ENCODE measurements at places on chromosomes 16 and 17. TPM values are rescaled to one million over a fixed set of nuclear protein-coding genes. Genes with fewer than 3 reads are reported as not detected.

GRCh38 chr16:75927810-75928209 is 201.5 kb upstream of the CPHXL start:
- no peak overlapping the region for H3K4me3 ChIP-seq
- no peaks in the 10 kb centered on the region for H3K27me3 ChIP-seq
- DNase-seq: no peak

- no peak overlapping the region for H3K4me3 ChIP-seq
- H3K4me1 ChIP-seq: no peaks in the 10 kb centered on the region
- no peak overlapping the region for H3K27ac ChIP-seq
- DNase-seq: no peak
- H3K27me3 ChIP-seq: no peaks in the 10 kb centered on the region
Observed at GRCh38 chr17:74525781-74526288, 5.4 kb downstream of the CD300LB start.

DNA sequence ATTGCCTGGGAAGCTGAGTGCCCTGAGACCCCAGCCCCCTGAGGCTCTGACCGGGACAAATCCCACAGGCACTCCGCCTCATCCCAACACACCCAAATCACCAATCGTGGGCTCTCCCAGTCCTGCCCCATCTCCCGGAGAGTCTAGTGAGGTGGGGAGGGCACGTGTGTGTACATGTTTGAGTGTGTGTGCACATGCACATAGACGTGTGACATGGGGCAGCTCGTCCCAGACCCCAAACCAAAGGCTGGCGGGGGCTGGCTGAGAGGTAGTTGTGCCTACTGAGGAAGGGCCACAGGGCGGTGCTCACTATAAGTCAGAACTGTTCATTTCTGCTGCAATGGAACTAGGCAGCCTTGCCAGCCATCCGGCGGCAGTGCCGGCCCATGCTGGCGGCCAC is 8.6 kb downstream of the SNAI3 start:
- no peak overlapping the region for H3K27ac ChIP-seq
- peaks cover 2% of the 10 kb centered on the region for H3K36me3 ChIP-seq
- peaks cover 3% of the 10 kb centered on the region for H3K4me1 ChIP-seq
- no peak overlapping the region for H3K4me3 ChIP-seq
- DNase-seq: no peak

- H3K4me3 ChIP-seq: no peak overlapping the region
- DNase-seq: no peak
- no peak overlapping the region for H3K27ac ChIP-seq
- H3K4me1 ChIP-seq: no peaks in the 10 kb centered on the region
- no peaks in the 10 kb centered on the region for H3K27me3 ChIP-seq
Observed at GRCh38 chr16:47624563-47624962, 163.4 kb downstream of the PHKB start.

- peaks cover 4% of the 10 kb centered on the region for H3K36me3 ChIP-seq
- no peak overlapping the region for H3K27ac ChIP-seq
- peak; percentile 8 for DNase-seq
- H3K4me3 ChIP-seq: peak overlapping the region; percentile 87
Observed at GRCh38 chr17:5467416-5467815, 1.4 kb downstream of the DHX33 start.

- H3K36me3 ChIP-seq: no peaks in the 10 kb centered on the region
- no peaks in the 10 kb centered on the region for H3K27me3 ChIP-seq
- peak overlapping the region; percentile 76 for H3K4me3 ChIP-seq
- peak; percentile 75 for DNase-seq
- peaks cover 27% of the 10 kb centered on the region for H3K4me1 ChIP-seq
Observed at GRCh38 chr17:7483255-7484066, 705 bp upstream of the POLR2A start.

DNA sequence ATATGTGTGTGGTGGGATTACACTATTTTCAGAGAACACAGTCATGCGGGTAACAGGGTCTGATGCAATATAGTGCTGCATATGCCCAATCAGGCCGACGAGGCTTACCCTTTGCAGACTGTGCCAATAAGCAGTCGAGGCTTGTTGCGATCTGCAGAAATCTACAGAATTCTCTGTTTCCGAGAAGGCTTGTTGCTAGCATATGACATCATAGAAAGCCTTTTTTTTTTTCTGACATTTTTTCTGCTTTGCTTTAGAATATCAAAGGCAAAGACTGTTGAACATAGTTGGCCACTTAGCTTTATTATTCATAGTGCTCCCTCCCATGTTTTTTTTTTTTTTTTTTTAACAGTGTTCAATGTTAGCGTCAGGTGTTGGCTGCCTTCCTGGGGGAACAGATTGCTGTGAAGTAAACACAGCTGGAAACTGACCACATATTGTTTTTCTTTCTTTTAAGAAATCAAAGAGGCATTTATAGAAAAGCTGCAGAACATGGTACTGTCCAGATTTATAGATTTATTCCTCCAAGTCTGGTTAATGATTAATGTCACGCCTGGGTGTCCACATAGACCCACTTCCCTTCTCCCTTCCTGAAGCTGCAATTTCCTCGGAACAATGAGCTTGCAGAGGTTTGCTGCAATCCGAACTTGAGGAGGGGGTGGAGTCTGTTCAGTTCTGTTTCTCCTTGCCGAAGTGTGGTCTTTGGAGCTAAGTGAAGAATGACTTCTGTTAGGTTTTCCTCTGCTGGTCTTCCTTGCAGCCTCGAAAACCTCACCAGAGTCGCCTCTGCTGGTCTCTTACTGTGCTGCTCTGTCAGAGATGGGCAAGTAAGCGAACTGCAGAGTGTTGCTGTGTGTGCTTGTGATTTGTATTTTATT is 87.3 kb downstream of the MAP2K6 start:
- H3K36me3 ChIP-seq: no peaks in the 10 kb centered on the region
- H3K27ac ChIP-seq: peak overlapping the region; percentile 21
- H3K4me1 ChIP-seq: peaks cover 12% of the 10 kb centered on the region
- H3K27me3 ChIP-seq: no peaks in the 10 kb centered on the region
- peak; percentile 59 for DNase-seq

- H3K4me3 ChIP-seq: no peak overlapping the region
- H3K27ac ChIP-seq: no peak overlapping the region
- no peaks in the 10 kb centered on the region for H3K36me3 ChIP-seq
Observed at GRCh38 chr17:17924857-17925250, 47.3 kb downstream of the TOM1L2 start.

DNA sequence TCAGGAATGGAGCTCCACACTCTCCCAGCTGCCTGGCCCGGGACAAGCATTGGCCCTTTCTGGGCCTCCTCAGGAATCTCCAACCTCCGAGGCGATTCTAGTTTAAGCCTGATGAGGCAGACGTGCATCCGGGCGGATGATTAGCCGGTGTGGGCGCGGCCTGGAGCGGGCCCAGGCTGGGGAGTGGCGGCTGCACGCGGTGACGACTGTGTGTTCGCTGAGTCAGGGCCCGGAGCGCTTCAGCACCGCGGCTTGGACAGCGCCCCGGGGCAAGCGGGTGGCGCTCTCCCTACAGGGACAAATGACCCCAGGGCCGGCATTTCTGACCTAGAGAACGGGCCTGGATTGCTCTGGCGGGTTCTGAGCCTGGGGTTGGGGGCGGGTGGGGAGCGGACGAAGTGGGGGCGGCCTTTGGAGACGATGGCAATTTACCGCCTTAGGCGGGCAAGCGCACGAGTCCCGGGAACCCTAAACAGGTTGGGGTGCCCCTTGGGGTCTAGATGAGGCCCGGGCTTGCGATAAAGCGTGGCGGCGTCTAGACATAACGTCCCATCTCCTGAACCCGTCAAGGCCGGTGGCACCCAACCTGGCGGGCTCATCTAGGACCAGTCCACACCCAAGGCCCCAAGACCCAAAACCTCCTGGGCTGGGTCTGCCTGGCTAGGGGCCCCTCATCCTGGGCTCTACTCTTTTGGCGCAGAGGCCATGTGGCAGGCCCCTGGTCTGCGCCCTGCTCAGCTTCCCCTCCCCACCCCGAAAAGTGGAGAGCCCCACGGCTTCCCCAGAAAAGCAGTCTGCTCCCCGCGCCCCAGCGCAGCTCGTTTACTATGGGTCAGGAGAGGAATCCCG is 22.3 kb upstream of the ZNHIT3 start:
- H3K27ac ChIP-seq: no peak overlapping the region
- peaks cover 4% of the 10 kb centered on the region for H3K27me3 ChIP-seq
- no peaks in the 10 kb centered on the region for H3K36me3 ChIP-seq
- DNase-seq: peak; percentile 45

- H3K27me3 ChIP-seq: peaks cover 15% of the 10 kb centered on the region
- H3K4me3 ChIP-seq: peak overlapping the region; percentile 21
- peaks cover 3% of the 10 kb centered on the region for H3K4me1 ChIP-seq
- DNase-seq: no peak
- H3K27ac ChIP-seq: no peak overlapping the region
- H3K36me3 ChIP-seq: no peaks in the 10 kb centered on the region
Observed at GRCh38 chr16:4936181-4936990, 562 bp downstream of the PPL start.

GRCh38 chr17:32664936-32665583 is 178.3 kb downstream of the CDK5R1 start:
- H3K36me3 ChIP-seq: no peaks in the 10 kb centered on the region
- H3K4me3 ChIP-seq: no peak overlapping the region
- no peak for DNase-seq
- H3K4me1 ChIP-seq: no peaks in the 10 kb centered on the region

DNA sequence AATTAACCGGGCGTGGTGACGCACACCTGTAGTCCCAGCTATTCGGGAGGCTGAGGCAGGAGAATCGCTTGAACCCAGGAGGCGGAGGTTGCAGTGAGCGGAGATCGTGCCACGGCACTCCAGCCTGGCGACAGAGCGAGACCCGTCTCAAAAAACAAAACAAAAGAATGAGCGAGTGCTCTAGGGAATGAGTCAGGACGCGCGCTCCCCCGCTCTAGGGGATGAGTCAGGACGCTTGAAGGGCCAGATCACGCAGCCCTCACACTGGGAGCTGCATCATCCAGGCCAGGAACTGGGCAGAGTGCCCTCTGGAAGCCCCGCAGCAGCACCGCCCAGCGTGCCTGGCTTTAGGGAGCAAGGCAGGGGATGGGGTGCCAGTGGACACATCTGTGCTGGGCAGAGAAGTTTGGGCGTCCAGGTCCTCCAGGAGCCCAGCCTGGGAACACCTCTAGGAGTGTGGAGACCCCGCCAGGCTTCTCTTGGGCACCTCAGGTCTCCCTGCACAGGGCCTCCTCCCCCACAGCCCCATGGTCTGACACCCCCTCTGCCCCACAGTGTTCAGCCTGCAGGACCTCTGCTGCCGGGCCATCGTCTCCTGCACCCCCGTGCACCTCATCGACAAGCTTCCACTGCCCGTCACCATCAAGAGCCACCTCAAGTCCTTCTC is 3.9 kb upstream of the WFIKKN1 start:
- no peaks in the 10 kb centered on the region for H3K27me3 ChIP-seq
- no peak overlapping the region for H3K4me3 ChIP-seq
- H3K27ac ChIP-seq: peak overlapping the region; percentile 70
- no peaks in the 10 kb centered on the region for H3K36me3 ChIP-seq

DNA sequence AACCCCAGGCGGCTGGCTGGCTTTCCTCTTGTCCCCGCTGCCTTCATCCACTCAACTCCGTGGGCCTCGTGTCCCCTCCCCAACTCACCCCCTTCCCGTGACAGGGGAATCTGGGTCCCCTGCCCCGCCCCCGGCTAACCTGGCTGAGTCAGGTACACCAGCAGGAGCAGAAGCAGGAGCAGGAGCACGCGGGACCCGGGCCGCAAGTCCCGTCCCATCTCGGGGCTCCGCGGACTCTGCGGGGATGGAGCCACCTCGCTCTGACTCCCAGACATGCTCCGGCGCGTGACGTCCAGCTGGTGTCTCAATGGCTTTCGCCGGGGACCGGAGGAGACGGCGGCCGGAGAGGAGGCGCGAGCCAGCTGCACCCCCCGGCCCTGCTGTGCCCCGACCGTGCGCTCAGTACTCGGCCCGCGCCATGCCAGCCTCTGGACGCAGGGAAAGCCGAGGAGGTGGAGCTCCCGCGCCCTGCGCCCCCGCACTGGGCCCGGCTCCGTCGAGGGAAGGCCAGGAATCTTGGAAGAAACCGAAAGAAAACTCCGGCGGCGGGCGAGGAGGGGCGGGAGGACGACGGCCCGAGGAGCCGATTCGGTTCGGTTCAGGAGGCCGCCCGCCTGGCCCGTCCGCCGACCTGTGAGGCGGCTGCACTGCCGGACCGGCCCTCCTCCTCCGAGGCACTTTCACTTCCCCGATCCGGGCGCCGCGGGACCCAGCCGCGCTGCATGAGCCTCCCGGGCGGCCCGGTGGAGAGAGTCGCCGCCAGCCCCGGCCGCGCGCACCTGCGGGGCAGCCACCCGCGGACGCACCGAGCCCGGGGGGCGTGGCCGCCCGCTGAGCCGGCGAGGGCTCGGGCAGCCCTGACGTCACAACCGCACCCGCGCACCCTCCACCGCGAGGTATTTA is at the start of the genes CXCL16 and ZMYND15:
CXCL16 (minus strand) TSS at position 807 of the 903 bp plus-strand sequence; CDS start at position 218, 589 bp downstream.
ZMYND15 (plus strand) TSS at position 712 of the 903 bp plus-strand sequence. CDS start 716 bp downstream, outside the sequence.
- H3K27me3 ChIP-seq: peaks cover 9% of the 10 kb centered on the region
- H3K27ac ChIP-seq: no peak within 1 kb of the TSS
- H3K4me3 ChIP-seq: peak within 1 kb of the TSS; percentile 53
- H3K4me1 ChIP-seq: peaks cover 13% of the 10 kb centered on the region
- DNase-seq: peak; percentile 49

DNA sequence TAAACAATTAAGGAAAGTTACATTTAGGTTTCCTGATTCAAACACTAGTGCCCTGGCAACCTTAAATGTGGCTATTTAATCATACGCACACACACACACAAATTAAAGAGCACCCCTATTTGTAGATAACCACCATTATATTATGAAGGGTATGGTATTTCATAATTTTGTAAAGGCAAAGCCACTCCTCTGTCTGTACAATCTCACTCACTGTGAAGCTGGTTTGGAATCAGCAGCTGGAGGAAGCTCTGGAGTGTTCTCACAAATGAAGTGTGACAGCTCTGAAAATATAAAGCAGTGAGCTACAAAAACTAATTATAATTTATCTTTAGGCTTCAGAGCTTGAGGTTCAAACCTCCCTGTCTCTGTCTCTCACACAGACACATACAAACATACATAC is 57.9 kb upstream of the KCNJ16 start:
- no peak overlapping the region for H3K4me3 ChIP-seq
- no peaks in the 10 kb centered on the region for H3K27me3 ChIP-seq
- H3K36me3 ChIP-seq: no peaks in the 10 kb centered on the region
- DNase-seq: no peak
- peaks cover 4% of the 10 kb centered on the region for H3K4me1 ChIP-seq

The STX1B gene
- total RNA-seq: 0.07 TPM

The MILR1 gene
- 1.6 TPM for total RNA-seq

The TGFB1I1 gene
- total RNA-seq: 115 TPM

The IRX6 gene
- not detected for total RNA-seq

The TBX21 gene
- not detected for total RNA-seq

The HCRT gene
- total RNA-seq: not detected

The ERN2 gene
- not detected for total RNA-seq

The CCDC78 gene
- 1.3 TPM for total RNA-seq

The HSBP1 gene
- total RNA-seq: 136 TPM

All from endothelial cell of umbilical vein (primary cell).